ENCODE measurements at places on chromosomes 11 and 22.

GRCh38 chr11:13647391-13647790 lies 21.1 kb upstream of the FAR1 start:
- DNase-seq: no peak

DNA sequence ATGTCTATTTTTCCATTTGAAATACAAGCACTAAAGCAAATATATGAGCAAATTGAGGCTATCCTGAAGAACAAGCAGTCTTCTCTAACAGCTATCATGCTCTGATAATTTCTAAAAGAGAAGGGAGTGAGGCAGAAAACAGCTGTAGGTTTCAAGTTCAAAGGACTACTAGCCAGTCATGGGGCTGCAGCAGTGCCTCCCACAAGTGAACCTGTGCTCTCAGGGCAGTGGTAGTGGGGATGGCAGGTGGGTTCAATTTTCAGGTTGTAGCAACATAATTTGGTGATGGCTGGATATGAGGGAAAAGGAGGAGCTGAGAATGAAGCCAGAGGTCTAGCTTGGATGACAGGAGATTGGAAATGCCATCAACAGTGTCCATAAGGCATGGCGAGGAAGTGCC lies 93.5 kb upstream of the ARHGAP20 start:
- DNase-seq: no peak

GRCh38 chr11:126839496-126839895 lies 161.1 kb downstream of the KIRREL3 start:
- DNase-seq: no peak

DNA sequence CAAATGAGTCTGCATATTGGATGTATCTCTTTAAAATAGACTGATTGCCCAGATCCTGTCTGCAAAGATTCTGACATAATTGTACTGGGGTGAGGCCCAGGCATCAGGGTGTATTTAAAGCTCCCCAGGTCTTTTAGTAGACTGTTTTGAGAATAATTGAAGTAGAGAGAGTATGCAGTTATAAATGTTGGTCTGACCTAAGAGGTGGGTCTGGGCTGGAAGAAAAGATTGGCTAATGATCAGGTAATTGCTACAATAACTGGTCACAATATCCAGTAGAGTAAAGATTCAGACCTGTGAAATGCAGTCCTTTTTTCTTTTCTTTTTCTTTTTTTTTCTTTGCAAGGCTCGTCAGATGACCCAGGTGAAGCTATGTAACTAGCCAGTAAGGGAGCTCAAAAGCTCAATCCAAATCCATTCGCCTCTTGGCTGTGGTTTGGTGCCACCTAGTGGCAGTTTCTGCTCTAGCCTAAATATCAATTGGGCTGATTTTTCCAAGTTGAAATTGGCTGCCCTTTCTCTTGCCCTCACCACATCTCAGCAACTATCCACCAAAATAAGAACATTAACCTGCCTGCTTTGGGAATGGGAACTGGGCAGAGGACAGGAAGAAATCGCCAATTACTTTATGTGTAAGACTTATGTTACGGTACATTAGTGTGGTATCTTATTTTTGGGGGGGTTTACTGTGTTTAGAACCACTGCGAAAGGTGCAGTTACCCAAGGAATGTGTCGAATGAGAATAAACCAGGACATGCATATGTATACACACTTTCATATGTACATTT lies 45.9 kb downstream of the ZNF143 start:
- DNase-seq: peak; percentile 26

DNA sequence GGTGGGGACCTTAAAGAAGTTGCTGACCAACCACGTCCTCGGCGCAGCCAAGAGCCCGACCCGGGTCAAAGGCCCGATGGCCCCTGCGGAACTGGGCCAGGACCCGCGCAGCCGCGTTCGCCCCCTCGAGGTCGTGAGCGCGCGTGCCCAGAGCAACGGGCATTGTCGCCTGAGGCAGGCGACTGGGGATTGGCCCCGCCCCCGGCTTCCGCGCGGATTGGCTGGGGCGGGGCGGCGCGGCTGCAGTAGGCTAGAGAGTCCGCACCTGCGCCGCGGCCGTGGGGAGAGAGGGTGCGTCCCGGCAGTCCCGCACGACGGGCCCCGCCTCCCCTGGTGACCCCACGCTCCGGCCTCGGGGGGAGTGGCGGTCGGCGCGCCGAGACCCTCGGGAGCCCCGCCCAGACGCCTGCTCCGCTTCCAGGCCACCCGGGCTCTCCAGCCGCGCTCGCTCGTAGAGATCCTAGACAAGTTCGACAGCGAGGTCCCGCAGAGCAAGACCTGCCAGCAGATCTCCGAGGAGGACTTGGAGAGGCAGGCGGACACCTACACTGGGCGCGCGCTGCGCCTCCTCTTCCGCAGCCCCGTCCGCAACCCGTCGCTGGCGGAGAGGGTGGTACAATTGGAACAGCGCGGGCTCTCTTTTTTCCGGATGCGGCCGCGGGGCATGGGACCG lies 8.3 kb upstream of the PPIL2 start:
- DNase-seq: peak; percentile 92

- DNase-seq: no peak
Observed at GRCh38 chr11:27242591-27242990, 120.4 kb downstream of the CCDC34 start.

DNA sequence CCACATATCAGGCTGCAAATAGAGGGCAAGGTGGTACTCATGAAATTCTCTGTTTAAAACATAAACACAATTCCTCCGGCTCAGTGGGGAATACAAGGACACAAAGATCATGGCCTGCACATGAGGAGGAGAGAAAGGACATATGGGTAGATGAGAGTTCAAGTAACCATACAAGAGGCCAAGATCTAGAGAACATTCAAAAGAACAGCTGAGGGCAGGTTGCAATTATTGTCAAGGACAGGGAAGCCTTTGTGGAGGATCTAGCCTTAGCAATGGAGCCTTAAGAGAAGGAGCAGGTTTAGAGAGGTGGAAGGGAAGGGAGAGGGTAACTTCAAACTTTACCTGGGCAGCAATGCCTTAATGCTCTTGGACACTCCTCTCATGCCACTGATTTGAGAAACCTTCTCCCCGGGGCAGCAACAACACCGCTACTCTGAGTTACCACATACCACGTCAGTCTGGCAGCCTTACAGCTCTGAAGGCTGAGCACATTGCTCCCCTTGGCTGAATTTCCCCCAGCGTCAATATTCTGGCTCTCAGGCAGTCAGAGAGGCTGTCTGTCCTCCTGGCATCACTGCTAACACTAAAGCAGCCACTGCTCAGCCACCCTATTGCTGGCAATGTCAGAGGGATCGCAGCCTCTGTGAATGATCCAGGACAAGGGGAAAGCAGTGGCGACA lies 55.5 kb downstream of the CLPB start:
- no peak for DNase-seq

GRCh38 chr11:64291752-64292459 lies 804 bp downstream of the KCNK4 start:
- no peak for DNase-seq

DNA sequence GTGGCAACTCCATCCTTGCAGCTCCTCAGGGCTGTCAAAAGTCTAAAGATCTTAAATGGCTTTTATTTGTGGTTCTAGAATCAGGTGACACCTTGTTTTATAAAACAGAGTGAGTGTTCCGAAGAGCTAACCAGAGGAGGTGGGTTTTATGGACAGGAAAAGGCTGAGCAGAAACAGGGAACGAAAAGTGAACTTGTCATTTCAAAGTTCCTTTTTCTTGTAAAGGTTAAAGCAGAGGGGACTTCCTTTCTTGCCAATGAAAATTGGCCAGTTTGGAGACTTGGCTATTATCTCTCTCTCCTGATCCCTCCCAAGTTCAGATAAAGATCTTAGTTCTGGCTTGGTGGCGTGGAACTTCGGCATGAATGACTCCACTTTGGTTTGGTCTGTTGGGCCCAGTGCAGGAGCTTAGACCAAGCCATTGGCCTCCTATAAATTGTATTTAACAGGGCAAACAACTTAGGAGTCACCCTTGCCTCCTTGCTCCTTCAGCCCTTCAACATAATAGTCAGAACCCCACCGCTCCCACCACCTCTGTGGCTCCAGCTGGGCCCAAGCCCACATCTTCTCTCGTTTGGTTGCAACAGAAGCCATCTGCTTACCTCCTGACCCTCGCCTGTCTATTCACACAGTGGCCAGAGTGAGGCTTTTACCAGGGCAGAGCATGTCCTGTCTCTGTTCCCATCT lies 102.4 kb upstream of the THY1 start:
- no peak for DNase-seq

GRCh38 chr11:10495464-10495786 lies 40.4 kb downstream of the AMPD3 start:
- no peak for DNase-seq

- no peak for DNase-seq
Observed at GRCh38 chr11:63879598-63880402, 37.2 kb downstream of the RCOR2 start.

DNA sequence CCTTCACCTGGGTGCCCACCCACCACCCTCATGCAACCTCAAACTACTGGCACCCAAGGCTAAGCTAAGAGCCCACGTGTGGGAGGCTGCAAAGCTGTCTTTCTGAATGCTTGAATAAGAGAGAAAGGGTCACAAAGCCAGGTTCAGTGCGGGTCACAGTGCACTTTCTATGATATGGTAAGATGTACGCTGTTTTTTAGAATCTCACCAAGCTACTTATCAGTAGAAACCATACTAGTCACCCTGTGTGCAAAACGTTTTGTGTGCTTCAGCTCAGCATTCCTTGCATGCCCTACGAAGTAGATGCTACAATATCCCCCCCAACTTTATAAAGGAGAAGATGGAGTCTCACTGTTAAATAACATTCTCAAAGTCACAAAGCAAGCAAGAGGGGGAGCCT lies 14.9 kb downstream of the P2RX3 start:
- no peak for DNase-seq

GRCh38 chr11:42021911-42022310 lies 562.5 kb upstream of the LRRC4C start:
- DNase-seq: no peak

GRCh38 chr22:16804882-16805281 lies 20.3 kb downstream of the XKR3 start:
- DNase-seq: no peak

DNA sequence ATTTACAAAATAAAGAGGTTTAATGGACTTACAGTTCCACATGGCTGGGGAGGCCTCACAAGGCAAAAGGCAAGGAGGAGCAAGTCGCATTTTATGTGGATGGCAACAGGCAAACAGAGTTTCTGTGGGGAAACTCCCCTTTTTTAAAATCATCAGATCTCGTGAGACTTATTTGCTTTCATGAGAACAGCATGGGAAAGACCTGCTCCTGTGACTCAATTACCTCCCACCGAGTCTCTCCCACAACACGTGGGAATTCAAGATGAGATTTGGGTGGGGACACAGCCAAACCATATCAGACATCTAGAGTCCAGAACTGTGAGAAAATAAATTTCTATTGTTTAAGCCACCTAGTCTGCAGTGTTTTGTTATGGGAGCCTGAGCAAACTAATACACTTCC lies 80.8 kb downstream of the ME3 start:
- DNase-seq: no peak

DNA sequence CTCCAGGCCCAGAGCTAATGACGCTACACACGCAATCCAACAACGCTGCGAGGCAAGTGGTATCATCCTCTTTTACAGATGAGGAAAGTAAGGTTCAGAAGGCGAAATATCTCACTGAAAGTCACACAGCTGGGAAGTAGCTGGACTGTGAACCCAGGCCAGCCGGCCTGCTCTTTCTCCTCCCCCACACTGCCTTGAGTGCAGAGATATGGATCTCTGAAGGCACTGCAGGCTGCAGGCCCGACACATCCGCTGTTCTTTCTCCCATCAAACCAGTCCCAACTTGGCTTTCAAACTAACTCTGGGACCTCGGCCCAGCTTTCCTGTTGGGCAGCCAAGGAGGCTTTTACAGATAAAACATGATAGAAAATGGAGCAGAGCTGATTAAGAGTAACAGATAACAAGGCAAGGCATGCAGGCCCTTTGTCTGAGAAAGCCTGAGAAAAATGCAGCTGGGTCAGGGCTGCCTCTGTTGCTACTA lies 64.0 kb upstream of the PTPRJ start:
- peak; percentile 55 for DNase-seq

DNA sequence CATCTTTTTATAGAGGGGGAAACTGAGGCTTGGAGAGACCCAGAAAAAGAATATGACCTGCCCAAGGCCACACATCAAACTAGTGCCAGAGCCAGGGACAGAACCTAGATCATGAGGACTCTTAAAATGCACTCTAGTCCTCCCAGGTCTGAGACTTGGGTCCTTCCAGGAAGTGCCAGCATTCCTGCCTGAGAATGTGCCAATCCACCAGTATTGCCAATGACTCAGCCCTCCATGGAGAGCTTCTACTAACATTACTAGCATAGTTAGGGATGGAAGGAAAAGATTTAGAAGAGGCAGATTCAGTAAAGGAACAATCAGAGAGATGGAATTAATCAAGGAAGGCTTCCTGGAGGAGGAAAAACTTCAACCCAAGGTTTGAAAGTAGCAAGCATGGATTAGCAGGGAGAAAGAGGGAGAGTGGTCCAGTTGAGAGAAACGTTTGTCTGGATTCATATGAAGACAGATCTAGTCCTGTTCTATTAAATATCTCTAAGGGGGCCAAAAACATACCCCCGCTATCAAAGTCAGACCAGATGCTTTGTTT lies 20.1 kb upstream of the SMIM35 start:
- no peak for DNase-seq

DNA sequence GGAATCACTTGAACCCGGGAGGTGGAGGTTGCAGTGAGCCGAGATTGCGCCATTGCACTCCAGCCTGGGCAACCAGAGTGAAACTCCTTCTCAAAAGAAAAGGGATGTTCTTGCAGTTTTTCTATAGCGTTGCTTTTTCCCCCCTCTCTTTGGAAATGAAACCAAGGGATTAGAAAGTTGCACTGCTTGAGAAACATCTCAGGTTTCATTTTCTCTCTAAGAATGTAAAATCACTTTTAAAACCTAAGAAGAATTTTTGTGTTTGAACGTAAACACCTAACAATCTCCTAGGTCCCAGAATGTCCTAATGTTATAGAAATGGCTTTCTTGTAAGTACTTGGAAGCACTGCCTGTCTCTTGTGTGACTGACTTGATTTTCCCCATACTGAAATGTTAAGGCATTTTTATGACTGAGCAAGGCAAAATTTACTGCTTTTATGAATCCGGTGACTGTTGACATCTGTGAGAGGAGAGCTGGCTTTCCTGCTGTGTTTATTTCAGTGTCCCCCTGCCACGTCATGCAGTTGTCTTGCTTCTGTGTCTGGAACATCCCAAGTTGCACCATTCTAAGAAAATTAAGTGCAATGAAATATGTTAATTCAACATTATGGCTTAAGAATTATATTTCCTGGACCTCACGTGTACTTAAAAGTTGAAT lies 37.7 kb downstream of the NF2 start:
- no peak for DNase-seq

DNA sequence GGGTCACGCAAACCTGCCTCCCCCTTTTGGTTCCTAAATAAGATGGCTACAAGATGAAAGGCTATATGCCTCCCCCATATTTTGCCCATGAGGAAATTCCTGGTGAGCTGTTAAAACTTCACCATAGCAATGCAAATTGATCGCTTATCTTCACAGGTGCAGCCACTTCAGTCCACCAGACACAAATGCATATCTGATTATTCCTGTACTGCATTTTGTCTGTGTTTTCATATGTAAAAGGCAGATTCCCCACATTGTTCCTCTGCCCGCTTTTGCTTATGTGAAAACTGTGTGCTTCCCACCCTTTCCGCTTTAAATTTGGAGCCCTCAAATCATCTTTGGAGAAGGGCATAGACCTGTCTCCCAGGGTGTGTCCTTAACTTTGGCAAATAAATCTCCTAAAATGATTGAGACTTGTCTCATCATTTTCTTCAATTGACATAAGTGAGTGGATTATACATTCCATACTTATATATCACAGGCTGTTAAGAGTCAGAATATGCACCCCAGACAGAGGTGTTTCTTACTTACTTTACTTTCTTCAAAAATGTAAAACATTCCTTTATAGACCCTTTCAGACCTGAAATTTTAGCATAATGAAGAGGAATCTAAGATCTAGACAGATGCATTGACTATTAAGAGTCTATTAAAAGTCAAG lies 116.4 kb downstream of the CASP12 start:
- DNase-seq: no peak

All from T47D (cell line).